ENCODE measurements at places on chromosomes 5 and 9. TPM values are rescaled to one million over a fixed set of nuclear protein-coding genes. Genes with fewer than 3 reads are reported as not detected.

RANBP3L gene
- total RNA-seq: not detected

C9 gene
- not detected for total RNA-seq

SLC1A3 gene
- 14.5 TPM for total RNA-seq

LRRC26 gene
- 0.89 TPM for total RNA-seq

BICD2 gene
- total RNA-seq: 24.6 TPM

ERBIN gene
- total RNA-seq: 77.4 TPM

SLC34A1 gene
- not detected for total RNA-seq

GABRA1 gene
- total RNA-seq: not detected

PIP5KL1 gene
- 3.4 TPM for total RNA-seq

PCDHA5 gene
- 4.4 TPM for total RNA-seq

ARPC5L gene
- total RNA-seq: 36.6 TPM

PCDHB8 gene
- total RNA-seq: 2.8 TPM

ZNF346 gene
- total RNA-seq: 42.2 TPM

COL23A1 gene
- total RNA-seq: 0.36 TPM

AJM1 gene
- total RNA-seq: 5.1 TPM

HNRNPK gene
- 716 TPM for total RNA-seq

MZB1 gene
- 0.24 TPM for total RNA-seq

CLK4 gene
- 37.9 TPM for total RNA-seq

PCDHA1 gene
- not detected for total RNA-seq

SNCAIP gene
- total RNA-seq: 13.7 TPM

TNFAIP8 gene
- total RNA-seq: 8.0 TPM

SLC34A3 gene
- total RNA-seq: 0.27 TPM

TNC gene
- 5.1 TPM for total RNA-seq

IRX2 gene
- 6.0 TPM for total RNA-seq

Measured in progenitor cell of endocrine pancreas (in vitro differentiated cells).